Stimulated activated CD4-positive, alpha-beta T cell treated with anti-CD3 and anti-CD28 coated beads, TNF-alpha, amount 100 ng/mL, for 4 hours (primary cell): ENCODE measurements at places on chromosomes 12 and 14.

- no peak for DNase-seq
Measured at GRCh38 chr12:118119449-118119879, 15.7 kb upstream of the VSIG10 start.

DNA sequence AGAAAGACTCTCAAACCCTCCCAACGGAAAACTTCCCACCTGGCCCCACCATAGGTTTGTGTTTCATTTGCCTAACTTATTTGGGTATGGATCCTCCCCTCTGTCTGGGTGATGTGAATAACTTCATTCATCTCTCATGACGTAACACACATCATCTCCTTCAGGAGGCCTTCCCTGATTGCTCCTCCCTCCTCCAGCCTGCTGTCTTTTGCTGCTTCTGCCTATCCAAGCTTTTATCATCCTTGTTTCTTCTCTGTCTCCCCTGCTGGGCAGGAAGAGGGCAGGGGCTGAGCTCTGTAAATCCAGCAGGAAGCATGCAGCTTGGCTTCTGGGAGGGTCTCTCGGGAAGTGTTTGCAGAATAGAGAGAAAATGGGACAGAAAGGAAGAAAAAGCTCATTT lies 766.0 kb upstream of the TBX3 start:
- no peak for DNase-seq

GRCh38 chr12:30792648-30793499 lies 38.1 kb upstream of the CAPRIN2 start:
- DNase-seq: no peak

- no peak for DNase-seq
Measured at GRCh38 chr12:63777340-63777739, 2.4 kb upstream of the RXYLT1 start.

DNA sequence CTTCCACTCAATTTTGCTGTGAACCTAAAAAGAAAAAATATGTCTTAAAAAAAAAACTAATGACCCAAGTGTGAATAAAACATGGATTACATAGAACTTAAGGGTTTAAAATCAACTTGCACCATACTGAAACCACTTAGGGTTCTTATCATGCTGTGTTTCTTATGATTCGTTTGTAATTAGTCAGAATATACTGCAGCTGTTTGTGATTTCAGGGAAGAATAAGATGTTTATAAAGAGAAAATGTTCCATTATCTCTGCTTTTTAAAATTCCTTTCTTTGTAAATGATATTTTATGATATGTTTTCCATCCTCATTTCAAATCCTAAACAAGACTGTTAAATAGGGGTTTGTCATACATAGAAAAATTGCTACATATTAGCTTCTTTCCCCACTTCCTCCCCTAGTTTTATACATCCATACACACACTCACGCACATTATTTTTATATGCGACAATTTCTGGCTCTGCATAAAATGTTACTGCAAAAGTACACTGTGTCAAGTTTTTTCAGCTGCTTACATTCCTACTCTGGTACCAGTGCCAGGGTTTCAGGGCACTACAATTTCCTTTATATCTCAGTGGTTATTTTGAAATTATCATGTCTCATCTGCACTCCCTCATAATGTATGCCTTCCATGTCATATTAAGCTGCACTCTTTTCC lies 275.2 kb upstream of the GARIN6 start:
- DNase-seq: no peak

- DNase-seq: no peak
Measured at GRCh38 chr12:95809000-95809680, 18.6 kb upstream of the NTN4 start.

DNA sequence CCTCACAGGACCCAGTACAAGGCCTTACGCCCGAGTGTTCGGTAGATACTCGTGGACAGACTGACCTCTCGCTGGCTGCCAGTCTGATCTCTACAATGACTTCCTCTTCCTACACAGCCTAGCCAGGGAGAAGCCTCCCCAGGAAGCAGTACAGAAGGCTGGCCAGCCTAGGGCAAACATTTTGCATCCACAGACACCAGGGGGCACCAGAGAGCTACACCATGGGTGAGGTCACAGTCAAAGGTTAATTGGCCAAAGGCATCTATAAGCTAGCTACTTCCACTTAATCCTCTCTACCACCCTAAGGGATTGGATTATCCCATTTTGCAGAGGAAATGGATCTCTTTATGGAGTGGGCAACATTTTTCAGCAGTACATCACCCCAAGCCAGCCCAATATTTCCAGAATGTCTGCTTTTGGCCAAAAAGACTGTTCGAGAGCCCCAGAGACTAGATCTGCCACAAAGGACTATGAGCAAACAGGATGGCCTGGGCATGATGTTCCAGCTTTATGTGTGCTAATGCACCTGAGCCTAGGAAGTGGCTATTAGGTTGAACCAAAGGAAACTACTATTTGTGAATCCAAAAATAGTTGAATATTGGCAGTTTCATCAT lies 14.6 kb upstream of the PNMA1 start:
- peak; percentile 83 for DNase-seq

DNA sequence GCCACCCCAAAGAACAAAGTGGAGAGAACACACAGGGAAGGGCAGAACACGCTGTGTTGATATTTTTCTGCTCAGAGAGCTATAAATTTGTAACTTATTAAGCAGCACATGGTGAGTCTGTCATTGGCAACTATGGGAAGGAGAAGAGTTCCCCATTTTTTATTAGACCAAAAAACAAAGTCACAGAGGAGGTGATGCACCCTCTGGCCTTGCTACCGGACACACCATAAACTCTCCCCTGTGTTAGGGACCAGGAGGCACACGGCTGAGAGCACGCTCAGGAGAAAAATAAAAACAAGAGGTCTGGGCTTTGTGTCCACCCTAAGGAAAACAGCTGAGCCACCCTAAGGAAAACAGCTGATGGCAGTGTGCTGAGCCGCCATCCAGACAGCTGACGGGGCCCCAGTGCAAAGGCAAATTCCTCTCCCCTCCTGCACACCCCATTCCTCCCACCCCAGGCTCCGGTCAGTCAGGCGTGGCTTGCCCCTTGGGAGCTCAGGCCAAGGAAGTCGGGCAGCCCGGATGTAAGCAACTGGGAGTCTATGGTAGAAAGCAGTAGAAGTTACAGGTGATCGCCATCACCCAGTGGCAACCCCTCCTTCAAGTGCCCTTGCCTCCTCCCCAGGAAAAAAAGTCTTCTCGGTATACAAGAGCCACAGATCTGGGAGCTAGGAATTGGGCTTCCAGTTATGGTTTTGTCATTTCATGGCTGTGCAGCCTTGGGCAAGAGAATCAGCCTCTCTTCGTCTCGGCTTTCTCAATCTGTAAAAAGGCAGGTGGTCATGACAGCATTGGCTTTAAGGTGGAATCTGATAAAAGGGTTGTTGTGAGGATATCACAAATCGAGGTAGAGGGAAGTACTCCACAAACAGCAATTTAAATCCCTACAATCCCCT lies 2.4 kb downstream of the PXN start:
- no peak for DNase-seq

GRCh38 chr12:25789541-25789944 lies 168.9 kb upstream of the RASSF8 start:
- no peak for DNase-seq
